ENCODE measurements at places on chromosomes 12 and 14. TPM values are rescaled to one million over a fixed set of nuclear protein-coding genes. Genes with fewer than 3 reads are reported as not detected.
A peak's percentile ranks its signal among the peaks of the same experiment; 100 is the strongest.

DNA sequence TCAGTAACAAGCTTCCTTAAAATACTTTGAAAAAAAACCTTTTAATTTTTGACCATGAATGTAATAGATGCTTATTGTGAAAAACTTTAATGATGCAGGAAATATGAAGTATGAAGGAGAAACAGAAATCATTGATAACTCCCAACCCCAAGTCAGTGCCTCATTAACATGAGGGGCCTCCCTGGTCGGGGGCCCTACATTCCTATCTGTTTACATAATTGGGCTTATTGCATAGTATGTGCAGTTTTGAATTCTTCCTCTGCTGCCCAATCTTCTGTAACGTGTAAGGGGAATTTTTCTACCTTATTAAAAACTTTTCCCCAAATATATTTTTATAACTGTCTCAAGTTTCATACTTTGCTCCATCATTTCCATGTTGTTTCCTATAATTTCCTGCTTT lies 63.0 kb downstream of the SLC25A47 start:
- no peak for DNase-seq

- DNase-seq = no peak
These were observed 2.1 kb downstream of the LDHB start for GRCh38 chr12:21655591-21655990.

ASPG gene
- 4.7 TPM for total RNA-seq

DNA sequence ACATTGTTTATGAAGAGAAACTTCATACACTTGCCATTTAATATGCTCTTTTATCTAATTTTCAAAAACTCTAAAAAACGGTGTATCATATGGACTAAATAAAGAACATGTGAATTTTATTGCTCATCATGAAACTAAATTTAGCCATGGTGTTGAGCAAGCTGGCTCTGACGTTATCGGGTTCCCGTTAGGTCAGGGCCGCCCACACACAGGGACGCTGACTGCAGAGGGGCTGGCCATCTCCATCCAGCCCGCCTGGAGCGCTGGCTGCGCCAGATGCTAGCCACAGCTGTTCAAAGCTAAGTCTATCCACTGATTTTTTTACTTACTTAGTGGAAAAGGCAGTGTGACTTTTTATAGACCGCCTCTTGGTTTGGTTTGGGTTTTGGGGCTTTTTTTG lies 36.5 kb upstream of the DYNC1H1 start:
- DNase-seq = peak; percentile 84

DNA sequence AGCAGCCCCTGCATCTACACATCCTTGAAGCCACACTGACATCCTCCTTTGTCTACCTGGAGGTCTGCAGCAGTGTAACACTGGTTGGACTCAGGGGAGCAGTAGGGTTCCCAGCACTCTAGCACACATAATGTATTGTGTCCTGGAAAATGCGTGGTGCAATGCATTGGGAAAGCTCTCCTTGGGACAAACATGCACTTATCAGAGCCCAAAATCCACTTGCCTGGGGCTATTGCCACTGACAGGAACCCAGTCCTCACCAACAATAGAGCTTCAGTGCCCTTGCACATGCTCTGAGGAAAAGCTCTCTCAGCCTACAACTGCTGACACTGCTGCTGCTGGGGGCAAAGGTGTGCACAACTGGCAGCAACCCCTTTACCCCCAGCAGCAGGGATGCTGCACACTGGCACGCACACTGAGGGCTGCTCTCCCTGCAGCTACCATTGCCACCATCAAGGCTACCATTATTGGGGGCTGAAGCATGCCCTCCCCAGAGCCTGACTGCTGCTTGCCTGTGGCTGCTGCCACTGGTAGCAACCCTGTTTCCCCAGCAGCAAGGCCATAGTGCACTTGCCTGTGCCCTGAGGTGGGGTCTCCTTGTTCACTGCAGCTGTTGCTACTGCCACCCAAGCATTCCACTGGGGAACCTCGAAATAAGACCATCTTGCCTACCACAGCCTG lies 221.9 kb downstream of the SLC38A4 start:
- DNase-seq = no peak

MIPOL1 gene
- 12.3 TPM for total RNA-seq

- no peak for DNase-seq
These were observed 89.2 kb downstream of the CFAP54 start for GRCh38 chr12:96578526-96579125.

SMAGP gene
- total RNA-seq = 40.4 TPM

DNA sequence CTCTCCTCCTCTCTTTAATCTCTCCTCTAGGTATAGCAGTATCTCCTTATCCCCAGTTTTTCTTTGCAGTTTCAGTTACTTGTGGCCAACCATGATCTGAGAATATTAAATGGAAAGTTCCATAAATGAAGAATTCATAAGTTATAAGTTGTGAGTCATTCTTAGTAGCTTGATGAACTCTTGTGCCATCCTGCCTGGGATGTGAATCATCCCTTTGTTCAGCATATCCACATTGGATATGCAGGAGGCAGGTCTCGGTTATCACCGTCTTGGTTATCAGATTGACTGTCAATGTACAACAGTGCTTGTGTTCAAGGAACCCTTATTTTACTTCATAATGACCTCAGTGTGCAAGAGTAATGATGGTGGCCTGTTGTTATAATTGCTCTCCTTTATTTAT lies 134.0 kb downstream of the TMEM117 start:
- DNase-seq = no peak

GRCh38 chr12:10740182-10740581 lies 17.1 kb upstream of the YBX3 start:
- no peak for DNase-seq

GRCh38 chr12:104799458-104799857 lies 158.6 kb downstream of the SLC41A2 start:
- no peak for DNase-seq

SSPN gene
- total RNA-seq = 64.4 TPM

ITGA7 gene
- total RNA-seq = 152 TPM

DNA sequence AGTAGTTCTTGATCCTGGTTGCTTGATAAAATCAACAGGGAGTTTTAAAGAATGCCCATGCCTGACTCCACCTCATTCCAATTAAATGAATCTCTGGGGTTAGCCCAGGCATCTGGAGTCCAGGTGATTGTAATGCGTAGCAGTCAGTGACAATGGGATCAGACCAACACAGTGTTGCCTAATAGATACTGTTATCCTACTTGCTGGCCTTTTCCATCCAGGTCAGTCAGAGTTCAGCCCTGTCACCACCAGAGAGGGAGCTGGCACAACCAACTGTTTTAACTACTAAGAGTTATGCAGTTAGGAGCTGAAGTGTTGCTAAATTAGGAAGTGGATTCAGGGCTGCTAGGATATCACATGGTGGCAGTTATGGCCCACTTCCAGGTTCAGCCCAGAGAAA lies 107.1 kb downstream of the GPR135 start:
- DNase-seq = peak; percentile 13

SIX4 gene
- 2.5 TPM for total RNA-seq

Measured in mucosa of gallbladder (tissue), 1 donor.